ENCODE measurements at places on chromosomes 2 and 18.

GRCh38 chr2:209556354-209556961 lies 132.6 kb downstream of the MAP2 start:
- peak; percentile 12 for DNase-seq

DNA sequence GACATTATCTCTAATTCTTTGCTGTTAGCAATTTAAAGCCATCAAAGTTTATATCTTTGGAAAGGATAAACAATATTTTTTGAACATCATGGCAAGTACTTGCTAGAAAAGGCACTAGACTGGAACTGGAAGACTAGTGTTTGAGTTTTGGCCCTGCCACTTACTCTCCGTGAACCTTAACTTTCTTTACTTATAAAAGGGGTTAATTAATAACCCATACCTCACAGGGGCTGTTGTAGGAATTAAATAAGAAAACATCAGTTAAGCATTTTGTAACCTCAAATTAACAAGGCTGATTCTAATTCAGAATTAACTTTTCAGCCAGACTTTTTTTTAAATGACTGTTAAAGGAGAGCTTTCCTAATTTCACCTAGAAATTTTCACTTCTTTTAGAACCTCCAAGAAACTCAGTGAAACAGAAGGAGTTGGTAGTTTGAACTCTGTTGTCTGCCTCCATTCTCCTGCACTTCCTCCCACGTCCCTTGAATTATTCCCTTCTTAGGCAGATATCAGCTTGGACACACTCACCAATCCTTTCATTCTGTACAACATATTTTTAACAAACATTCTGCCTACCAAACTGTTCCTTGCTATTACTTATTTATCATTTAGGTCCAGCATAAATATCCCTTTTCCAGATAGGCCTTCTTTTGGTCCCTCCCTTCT lies 79.5 kb downstream of the COX7A2L start:
- no peak for DNase-seq

DNA sequence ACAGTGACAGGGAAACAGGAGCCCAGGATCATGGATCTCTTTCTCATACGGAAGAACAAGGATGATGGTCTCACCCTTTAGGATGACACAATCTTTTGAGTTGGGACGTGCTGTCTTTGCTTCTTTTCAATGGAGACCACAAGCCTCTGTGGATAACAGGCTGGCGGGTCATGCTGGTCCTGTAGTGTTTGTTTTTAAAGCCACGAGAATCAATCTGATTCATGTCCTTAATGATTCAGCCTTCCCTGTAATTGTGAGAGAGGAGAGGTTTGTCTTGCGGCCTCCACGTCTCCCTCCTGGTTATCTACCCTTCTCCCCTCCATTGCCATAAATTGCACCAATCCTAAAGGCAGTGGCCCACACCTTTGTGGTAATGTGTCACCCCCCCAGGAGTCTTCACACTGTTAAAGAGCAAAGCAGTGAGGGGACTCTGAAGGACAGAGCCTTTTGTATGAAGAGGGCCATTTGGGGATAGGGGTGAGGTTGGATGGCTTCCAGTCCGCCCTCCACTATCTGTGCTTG lies 87.7 kb upstream of the TGFA start:
- no peak for DNase-seq

GRCh38 chr18:12251311-12251710 lies 2.9 kb upstream of the CIDEA start:
- DNase-seq = no peak

DNA sequence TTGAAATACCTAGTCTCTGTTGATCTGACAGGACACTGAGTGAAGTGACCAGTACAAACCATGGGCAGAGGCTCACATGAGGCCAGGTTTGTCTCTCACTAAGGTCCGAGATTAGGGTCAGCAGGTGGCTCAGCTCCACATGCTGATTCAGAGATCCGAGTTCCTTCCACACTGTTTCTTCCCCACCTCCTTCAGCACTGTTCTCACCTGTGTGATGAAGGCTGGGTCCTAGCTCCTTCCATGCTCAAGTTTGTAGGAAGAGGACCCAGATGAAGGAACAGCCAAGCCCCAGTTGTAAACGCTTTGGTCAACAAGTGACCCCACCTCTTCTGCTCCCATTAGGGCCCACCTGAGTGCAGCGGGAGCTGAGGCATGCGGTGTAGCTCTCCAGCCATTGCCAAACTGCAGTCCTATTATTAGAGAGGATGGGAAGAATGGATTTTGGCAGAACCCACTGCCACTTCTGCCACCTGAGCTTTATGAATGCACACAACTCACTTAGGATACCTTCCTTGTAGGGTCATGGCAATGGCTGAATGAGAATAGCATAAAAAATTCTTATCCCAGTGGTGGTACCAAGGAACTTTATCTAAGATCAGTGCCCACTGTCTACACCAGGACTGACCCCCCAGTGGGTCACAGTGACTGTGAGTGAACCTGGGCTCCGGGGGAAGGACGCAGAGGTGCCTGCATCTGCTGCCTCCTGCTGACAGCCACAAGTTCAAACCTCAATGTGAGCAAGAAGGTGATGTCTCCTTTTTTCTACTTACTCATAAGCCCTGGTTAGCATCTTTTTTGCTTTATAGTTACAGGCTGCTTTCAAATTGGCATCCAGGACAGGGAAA lies 324.8 kb upstream of the HS6ST1 start:
- no peak for DNase-seq

DNA sequence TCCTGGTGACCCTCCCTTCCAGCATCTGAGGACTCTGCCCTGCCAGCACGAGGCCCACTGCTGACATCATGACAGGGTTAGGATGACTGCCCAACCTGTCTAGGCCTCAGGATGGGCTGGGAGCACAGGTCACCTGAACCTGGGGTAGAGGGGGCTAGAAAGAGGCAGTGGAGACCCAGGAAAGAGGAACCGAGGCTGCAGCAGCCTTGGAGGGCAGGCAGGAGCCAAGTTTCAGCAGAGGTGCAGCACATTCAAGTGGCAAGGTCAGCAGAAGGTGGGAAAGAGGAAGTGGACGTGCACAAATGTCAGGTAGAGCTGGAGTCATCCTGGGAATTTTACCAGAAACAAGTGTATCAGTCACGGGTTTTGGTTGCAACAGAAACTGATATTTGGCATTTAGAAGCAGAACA lies 13.6 kb upstream of the RAB10 start:
- no peak for DNase-seq

- DNase-seq = no peak
Observed at GRCh38 chr2:100548771-100549170, 14.0 kb upstream of the PDCL3 start.

- DNase-seq = no peak
Observed at GRCh38 chr2:144472911-144473310, 47.0 kb downstream of the ZEB2 start.

- no peak for DNase-seq
Observed at GRCh38 chr2:25251422-25252273, 83.3 kb upstream of the POMC start.

- DNase-seq = no peak
Observed at GRCh38 chr18:29056800-29057199, 879.9 kb upstream of the CDH2 start.

DNA sequence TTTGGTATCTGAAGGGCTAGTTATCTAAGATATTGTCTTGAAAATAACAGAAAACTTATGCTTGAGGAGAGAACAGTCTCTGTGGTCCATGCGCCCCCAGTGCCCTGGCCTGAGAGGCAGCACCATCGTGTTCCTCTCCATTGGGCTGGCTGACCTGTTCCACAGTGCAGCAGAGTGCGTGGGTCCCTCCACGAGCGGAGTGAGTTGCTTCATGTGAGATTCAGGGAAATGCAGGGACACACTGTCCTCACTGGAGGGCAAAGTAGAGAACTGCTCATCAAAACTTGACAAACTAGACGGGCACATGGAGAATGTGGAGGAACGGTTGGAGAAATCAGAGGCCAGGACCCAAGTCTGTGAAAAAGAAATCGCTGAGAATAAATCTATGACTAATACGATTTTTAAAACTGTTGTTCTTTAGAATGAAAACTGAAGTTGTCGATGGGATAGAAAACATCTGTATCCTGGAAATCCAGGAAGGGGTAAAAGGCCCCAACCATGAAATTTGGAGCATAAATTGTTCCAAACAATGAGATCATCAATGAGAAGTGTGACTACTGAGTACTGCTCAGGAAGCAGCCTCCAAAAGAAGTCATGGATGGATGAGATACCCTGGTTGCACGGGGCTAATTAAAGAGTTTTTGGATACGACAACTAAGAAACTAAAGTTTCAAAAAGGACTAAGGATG lies 58.1 kb downstream of the REV1 start:
- DNase-seq = no peak

DNA sequence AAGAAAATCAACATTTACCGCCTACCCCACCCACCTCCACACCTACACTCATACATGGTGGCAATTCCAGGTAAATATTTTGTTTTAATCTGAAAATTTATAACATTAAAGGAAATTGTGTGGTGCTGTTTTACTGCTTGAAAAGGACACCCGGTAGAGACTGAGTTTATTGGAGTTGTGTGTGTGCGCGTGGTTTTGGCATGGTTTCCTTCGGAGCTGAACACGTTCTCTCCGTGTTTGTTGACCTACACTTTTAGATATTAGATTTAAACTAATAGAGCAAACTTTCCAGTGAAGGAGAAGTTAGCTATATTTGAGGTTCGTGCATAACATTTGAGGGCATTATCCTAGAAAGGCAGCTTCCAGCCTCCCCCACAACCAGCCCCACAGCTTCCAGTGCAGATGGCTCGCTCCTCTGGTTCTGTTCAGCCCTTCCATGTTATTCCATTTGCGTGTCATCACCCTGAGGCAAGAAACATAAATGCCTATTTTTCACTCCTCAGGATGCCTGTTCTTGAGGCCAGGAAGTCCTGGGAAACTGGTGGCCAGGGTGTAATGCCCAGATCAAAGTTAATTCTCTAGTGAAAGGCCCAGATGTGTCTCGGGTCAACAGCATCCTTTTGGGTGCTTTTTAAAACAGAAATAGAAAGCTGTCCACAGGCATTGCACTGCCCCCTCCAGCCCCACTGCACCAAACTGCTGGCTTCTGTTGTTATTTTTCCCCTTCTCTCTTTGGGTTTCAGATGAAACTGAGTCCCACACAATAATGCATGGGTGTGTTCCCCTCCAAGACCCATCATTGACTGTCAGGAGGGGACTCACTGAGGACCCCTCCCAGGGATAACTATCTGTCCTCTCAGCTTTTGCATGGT lies 190.2 kb downstream of the SETBP1 start:
- DNase-seq = no peak

- no peak for DNase-seq
Observed at GRCh38 chr2:186748354-186748753, 54.5 kb downstream of the FAM171B start.

DNA sequence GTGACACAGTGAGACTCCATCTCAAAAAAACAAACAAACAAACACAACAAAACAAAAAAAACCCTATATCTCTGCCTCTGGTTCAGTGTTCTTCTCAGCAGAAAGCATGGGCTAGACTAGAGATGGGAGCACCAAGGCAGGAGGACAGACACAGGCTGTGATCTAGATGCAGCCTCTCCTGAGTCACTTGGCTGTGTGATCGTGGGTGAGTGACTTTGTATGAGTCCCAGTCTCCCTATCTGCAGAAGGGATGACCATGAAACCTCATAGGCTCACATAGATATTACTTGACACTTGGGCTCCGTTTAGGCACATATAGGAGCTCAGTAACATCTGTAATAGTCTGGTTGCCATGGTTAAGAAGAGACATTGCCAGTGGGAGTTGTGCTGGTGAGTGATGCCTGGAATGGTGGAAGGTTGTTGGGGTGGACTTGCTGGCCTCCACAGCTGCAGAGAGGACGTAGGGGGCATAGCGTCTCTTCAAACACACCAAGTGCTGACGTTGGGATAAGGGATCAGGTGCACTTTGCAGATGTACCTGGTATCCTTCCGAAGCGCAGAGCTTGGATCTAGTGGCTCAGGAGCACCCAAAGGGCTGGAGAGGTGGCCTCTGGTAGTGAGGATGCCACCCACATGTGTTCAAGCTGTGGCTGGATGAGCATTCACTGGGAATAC lies 318.9 kb upstream of the HS6ST1 start:
- no peak for DNase-seq

GRCh38 chr2:61620244-61621159 lies 82.3 kb upstream of the XPO1 start:
- DNase-seq = peak; percentile 44

GRCh38 chr2:175187378-175187777 lies 5.9 kb upstream of the ATP5MC3 start:
- DNase-seq = no peak

GRCh38 chr2:68284896-68285295 lies 32.6 kb upstream of the PPP3R1 start:
- peak; percentile 85 for DNase-seq

- DNase-seq = no peak
Observed at GRCh38 chr2:3379339-3379646, 201 bp upstream of the TRAPPC12 start.

- no peak for DNase-seq
Observed at GRCh38 chr2:88711897-88712296, 20.4 kb downstream of the RPIA start.

DNA sequence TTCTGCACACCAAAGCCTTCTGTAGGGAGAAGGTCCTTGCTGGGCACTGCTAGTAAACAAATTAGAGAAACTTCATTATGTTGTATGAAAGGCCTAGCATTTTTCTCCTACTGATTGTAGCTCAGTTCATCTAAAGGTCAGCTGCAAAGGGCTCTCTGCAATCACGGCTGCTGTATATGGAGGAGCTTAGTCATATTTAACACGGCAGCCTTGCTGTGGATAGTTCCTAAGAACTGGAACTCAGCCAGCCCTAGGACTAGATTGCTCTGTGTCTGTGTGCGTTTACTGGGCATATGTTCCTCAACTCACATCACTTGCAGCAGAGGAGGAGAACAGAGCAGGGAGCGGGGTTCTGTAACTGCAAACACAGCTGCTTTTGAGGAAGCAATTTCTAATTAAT lies 1103.9 kb upstream of the KLHL29 start:
- peak; percentile 3 for DNase-seq

DNA sequence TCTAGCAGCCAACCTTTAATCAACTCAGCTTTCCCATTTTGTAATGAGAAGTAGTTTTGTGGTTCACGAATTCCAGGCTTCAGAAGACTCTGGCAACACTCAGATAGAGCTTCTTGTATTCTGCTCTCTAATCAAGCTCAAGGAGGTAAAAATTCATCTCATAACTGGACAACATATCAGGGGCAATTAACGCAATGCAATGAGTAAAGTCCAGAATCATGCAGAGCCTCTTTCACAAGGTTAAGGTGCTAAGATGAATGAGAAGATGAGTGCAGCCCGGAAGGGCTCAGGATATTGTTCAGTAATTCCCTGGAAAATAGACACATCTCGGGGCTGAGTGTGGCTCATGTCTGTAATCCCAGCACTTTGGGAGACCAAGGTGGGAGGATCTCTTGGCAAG lies 527.7 kb downstream of the SOX11 start:
- DNase-seq = no peak

DNA sequence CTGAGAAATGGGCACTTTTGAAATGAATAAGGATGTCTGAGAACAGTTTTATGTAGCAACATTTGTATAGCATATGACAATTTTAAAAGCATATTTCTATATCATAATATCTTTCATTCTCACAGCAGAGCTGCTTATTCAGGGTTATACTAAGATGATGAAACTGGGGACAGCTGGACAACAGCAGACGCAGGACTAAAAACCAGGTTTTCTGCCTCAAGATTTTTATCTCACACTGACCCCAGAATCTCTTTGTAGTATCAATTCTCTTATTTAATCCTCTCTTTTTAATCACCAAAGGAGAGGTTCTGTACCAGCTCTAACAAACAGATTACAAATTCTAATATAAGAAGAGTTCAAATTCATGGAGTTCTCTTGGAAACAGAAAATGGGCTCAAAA lies 74.2 kb upstream of the TFCP2L1 start:
- no peak for DNase-seq

- DNase-seq = no peak
Observed at GRCh38 chr2:156456616-156457015, 20.4 kb downstream of the GPD2 start.

- peak; percentile 52 for DNase-seq
Observed at GRCh38 chr2:178914259-178914849, 107.1 kb upstream of the TTN start.

- DNase-seq = no peak
Observed at GRCh38 chr2:53740170-53740569, 27.4 kb upstream of the CHAC2 start.

Data from skeletal muscle cell (primary cell).